ENCODE measurements at places on chromosomes 1 and 21. TPM values are rescaled to one million over a fixed set of nuclear protein-coding genes. Genes with fewer than 3 reads are reported as not detected.

- H3K36me3 ChIP-seq, result no peaks in the 10 kb centered on the region
- no peak overlapping the region for H3K4me3 ChIP-seq
- H3K4me1 ChIP-seq, result peaks cover 25% of the 10 kb centered on the region
- DNase-seq, result no peak
- H3K27ac ChIP-seq, result peak overlapping the region; percentile 32
- H3K27me3 ChIP-seq, result no peaks in the 10 kb centered on the region
Observed at GRCh38 chr1:10760566-10761502, 35.6 kb downstream of the CASZ1 start.

GRCh38 chr1:12587981-12588640, 29.9 kb downstream of the DHRS3 start:
- H3K4me1 ChIP-seq, result peaks cover 5% of the 10 kb centered on the region
- DNase-seq, result no peak
- H3K36me3 ChIP-seq, result no peaks in the 10 kb centered on the region
- H3K4me3 ChIP-seq, result no peak overlapping the region
- no peak overlapping the region for H3K27ac ChIP-seq

- no peak overlapping the region for H3K27ac ChIP-seq
- no peak for DNase-seq
- H3K4me1 ChIP-seq, result peaks cover 35% of the 10 kb centered on the region
- no peak overlapping the region for H3K4me3 ChIP-seq
- H3K27me3 ChIP-seq, result no peaks in the 10 kb centered on the region
Observed at GRCh38 chr21:44337449-44337848, 1.7 kb downstream of the CFAP410 start.

- H3K27ac ChIP-seq, result no peak overlapping the region
- H3K4me1 ChIP-seq, result peaks cover 2% of the 10 kb centered on the region
- no peaks in the 10 kb centered on the region for H3K27me3 ChIP-seq
- H3K4me3 ChIP-seq, result no peak overlapping the region
- no peak for DNase-seq
Observed at GRCh38 chr1:218887141-218887925, 286.3 kb upstream of the LYPLAL1 start.

- no peaks in the 10 kb centered on the region for H3K36me3 ChIP-seq
- H3K27ac ChIP-seq, result peak overlapping the region; percentile 28
- no peak overlapping the region for H3K4me3 ChIP-seq
- DNase-seq, result no peak
- no peaks in the 10 kb centered on the region for H3K4me1 ChIP-seq
Observed at GRCh38 chr1:30749691-30750583, 7.6 kb downstream of the LAPTM5 start.

The SAMD13 gene
- total RNA-seq, result 3.4 TPM

GRCh38 chr1:193458628-193459027, 272.2 kb upstream of the B3GALT2 start:
- H3K27me3 ChIP-seq, result no peaks in the 10 kb centered on the region
- H3K4me3 ChIP-seq, result no peak overlapping the region
- H3K36me3 ChIP-seq, result no peaks in the 10 kb centered on the region
- DNase-seq, result no peak
- no peak overlapping the region for H3K27ac ChIP-seq

GRCh38 chr1:174397261-174397660, 50.5 kb upstream of the GPR52 start:
- H3K27me3 ChIP-seq, result no peaks in the 10 kb centered on the region
- H3K4me3 ChIP-seq, result no peak overlapping the region
- no peaks in the 10 kb centered on the region for H3K4me1 ChIP-seq
- DNase-seq, result no peak

GRCh38 chr1:197284966-197285365, 16.9 kb downstream of the CRB1 start:
- DNase-seq, result no peak
- no peak overlapping the region for H3K4me3 ChIP-seq
- no peaks in the 10 kb centered on the region for H3K27me3 ChIP-seq
- no peaks in the 10 kb centered on the region for H3K4me1 ChIP-seq

GRCh38 chr1:103371234-103371633, 154.3 kb upstream of the RNPC3 start:
- no peaks in the 10 kb centered on the region for H3K27me3 ChIP-seq
- H3K36me3 ChIP-seq, result no peaks in the 10 kb centered on the region
- H3K4me3 ChIP-seq, result no peak overlapping the region
- DNase-seq, result no peak

GRCh38 chr1:8908388-8909151, 30.1 kb upstream of the ENO1 start:
- no peak overlapping the region for H3K4me3 ChIP-seq
- H3K4me1 ChIP-seq, result no peaks in the 10 kb centered on the region
- no peak overlapping the region for H3K27ac ChIP-seq
- no peaks in the 10 kb centered on the region for H3K27me3 ChIP-seq
- no peak for DNase-seq

The RAB7B gene
- 16.2 TPM for total RNA-seq

The RGS16 gene
- total RNA-seq, result 13.6 TPM

The CADM3 gene
- total RNA-seq, result 2.2 TPM

- DNase-seq, result no peak
- no peak overlapping the region for H3K4me3 ChIP-seq
- no peak overlapping the region for H3K27ac ChIP-seq
- peaks cover 14% of the 10 kb centered on the region for H3K36me3 ChIP-seq
- no peaks in the 10 kb centered on the region for H3K27me3 ChIP-seq
Observed at GRCh38 chr1:3604468-3604974, 6.8 kb downstream of the MEGF6 start.

GRCh38 chr21:29075706-29076466, 2.4 kb upstream of the CCT8 start:
- no peaks in the 10 kb centered on the region for H3K27me3 ChIP-seq
- H3K36me3 ChIP-seq, result no peaks in the 10 kb centered on the region
- no peak for DNase-seq
- H3K4me1 ChIP-seq, result peaks cover 10% of the 10 kb centered on the region
- no peak overlapping the region for H3K4me3 ChIP-seq

GRCh38 chr1:111192658-111193519, 7.6 kb downstream of the DENND2D start:
- peaks cover under 1% of the 10 kb centered on the region for H3K36me3 ChIP-seq
- H3K4me3 ChIP-seq, result no peak overlapping the region
- no peak for DNase-seq
- peak overlapping the region; percentile 4 for H3K27ac ChIP-seq
- H3K27me3 ChIP-seq, result no peaks in the 10 kb centered on the region

- H3K36me3 ChIP-seq, result no peaks in the 10 kb centered on the region
- H3K27me3 ChIP-seq, result no peaks in the 10 kb centered on the region
- DNase-seq, result no peak
- no peak overlapping the region for H3K27ac ChIP-seq
- H3K4me3 ChIP-seq, result no peak overlapping the region
Observed at GRCh38 chr1:177737456-177737855, 232.4 kb downstream of the SEC16B start.

DNA sequence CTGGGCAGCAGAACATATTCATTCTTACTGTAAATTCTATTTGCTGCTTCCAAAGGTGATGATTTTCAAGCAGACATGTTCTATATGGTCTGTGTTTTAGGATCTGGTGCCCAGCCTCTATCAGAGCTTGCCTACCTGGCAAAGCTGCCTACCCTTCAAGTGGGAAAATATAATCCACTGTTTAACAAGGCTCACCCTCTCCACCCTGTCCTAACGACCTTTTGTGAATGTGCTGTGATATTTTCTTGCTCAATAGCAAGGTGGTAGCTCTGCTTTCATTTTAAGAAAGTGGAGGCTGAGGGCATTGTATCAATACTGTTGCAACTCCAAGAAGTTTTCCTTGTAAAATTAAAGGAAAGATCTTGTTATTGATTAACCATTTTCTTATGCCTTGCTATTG, 26.0 kb upstream of the AGO1 start:
- H3K4me3 ChIP-seq, result no peak overlapping the region
- no peak for DNase-seq
- H3K27me3 ChIP-seq, result no peaks in the 10 kb centered on the region
- peaks cover 17% of the 10 kb centered on the region for H3K36me3 ChIP-seq
- H3K27ac ChIP-seq, result no peak overlapping the region

DNA sequence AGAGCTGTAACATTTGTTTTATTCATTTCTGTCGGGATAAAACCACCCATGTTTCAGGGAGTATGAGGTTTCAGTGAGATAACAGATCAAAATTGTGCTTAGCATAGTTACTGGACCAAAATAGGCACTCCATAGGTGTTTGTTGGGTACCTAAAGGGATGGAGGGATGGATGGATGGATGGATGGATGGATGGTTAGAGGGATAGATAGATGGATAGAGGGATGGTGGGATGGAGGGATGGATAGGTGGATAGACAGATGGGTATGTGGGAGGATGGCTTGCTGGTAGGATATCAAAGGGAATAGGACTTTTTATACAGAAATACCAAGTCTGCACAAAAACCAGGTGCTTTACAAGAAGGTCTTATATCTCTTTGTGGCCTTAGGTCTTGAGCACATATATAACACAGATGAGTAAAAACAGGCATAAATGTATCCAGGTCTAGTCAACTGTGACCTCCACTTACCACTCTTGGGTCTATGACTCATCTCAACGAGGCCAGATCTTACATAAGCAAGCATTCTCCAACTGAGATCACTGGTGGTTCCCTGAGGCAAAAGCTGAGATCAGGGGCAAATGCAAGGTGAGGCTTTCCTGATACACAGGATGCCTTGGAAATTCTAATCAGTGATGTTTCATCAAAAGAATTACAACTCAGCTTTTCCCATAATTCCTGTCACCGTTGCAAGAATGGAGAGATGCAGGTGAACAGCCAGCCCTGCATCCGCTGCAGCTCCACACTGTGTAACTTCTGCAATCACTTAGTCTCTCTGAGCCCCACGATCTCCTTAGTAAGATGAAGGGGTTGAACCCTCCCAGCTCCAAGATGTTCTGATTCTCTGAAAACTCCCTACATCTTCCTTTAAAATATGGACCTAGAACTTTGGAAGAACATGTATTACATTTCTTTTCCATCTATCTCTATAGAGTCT, 32.0 kb downstream of the PTAFR start:
- H3K36me3 ChIP-seq, result no peaks in the 10 kb centered on the region
- H3K27me3 ChIP-seq, result no peaks in the 10 kb centered on the region
- no peak overlapping the region for H3K27ac ChIP-seq
- H3K4me1 ChIP-seq, result peaks cover 3% of the 10 kb centered on the region

- peaks cover 6% of the 10 kb centered on the region for H3K4me1 ChIP-seq
- H3K27ac ChIP-seq, result peak overlapping the region; percentile 64
- no peaks in the 10 kb centered on the region for H3K36me3 ChIP-seq
- DNase-seq, result peak; percentile 89
Observed at GRCh38 chr1:68213843-68214242, 18.5 kb downstream of the WLS start.

The SUMO3 gene
- 86.5 TPM for total RNA-seq

DNA sequence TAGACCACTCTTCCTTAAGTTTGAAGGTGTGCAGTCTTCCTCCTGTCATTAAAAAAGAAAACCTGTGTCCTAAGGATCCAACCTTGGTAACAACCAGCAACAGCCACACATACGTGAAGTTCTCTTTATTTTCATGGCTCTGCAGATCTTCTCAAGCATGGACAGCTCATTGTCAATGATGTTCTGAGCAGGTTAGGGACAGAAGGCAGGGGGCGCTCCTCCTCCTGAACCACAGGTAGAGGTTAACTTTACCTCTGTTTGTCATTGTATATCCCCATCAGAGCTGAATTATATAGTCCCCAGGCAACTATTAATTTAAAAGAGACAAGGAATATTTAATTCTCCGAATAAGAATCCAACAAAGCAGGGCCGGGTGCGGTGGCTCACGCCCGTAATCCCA, 52.5 kb upstream of the CR2 start:
- no peak overlapping the region for H3K27ac ChIP-seq
- no peaks in the 10 kb centered on the region for H3K27me3 ChIP-seq
- H3K4me1 ChIP-seq, result no peaks in the 10 kb centered on the region
- DNase-seq, result no peak

GRCh38 chr21:21236996-21237395, 238.8 kb downstream of the NCAM2 start:
- H3K4me3 ChIP-seq, result no peak overlapping the region
- no peaks in the 10 kb centered on the region for H3K36me3 ChIP-seq
- no peak overlapping the region for H3K27ac ChIP-seq
- no peaks in the 10 kb centered on the region for H3K27me3 ChIP-seq

The CLCA4 gene
- total RNA-seq, result 0.11 TPM

The ATP1A2 gene
- total RNA-seq, result 7.9 TPM
